HCT116 (cell line): ENCODE measurements at places on chromosomes 5 and 9.

DNA sequence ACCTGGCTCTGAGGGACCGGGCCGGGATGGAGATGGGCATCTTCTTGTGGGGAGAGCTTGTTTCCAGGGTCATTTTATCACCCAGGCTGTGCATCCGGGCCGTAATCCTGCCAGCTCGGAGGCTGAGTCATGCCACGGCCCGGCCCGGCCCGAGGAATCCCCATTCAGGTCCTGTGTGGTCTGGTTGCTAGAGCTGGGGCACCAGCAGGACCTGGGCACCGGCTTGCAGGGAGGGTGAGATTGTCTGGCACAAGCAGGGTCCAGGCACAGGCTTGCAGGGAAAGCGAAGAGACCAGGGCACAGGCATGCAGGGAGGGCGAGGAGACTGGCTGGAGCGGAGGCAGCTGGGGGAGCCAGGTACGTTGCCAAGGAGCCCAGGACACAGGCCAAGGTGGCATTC is 106.8 kb downstream of the RXRA start:
- DNase-seq, result no peak

DNA sequence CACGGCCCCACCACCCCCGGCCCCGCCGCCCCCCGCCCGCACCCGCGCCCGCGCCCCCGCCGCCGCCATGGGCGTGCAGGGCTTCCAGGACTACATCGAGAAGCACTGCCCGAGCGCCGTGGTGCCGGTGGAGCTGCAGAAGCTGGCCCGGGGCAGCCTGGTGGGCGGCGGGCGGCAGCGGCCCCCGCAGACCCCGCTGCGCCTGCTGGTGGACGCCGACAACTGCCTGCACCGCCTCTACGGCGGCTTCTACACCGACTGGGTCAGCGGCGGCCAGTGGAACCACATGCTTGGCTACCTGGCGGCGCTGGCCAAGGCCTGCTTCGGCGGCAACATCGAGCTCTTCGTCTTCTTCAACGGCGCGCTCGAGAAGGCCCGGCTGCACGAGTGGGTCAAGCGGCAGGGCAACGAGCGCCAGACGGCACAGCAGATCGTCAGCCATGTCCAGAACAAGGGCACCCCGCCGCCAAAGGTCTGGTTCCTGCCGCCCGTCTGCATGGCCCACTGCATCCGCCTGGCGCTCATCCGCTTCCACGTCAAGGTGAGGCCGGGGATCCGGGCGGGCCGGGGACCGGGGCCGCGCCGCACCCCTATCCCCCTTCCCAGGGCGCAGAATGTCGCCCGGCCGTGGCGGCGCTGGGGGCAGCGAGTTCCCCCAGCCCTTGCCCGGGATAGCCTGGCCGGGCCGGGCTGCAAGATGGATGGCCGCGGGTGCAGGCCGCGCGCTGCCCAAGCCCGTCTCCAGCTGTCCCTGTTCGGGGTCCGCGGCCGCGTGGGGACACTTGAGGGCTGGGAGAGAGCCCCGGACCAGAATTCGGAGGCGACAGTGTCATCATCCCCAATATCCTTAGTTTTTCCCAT is 594 bp downstream of the FAM120A start:
- no peak for DNase-seq

- DNase-seq, result no peak
These were observed 154.0 kb downstream of the PAX5 start for GRCh38 chr9:36880075-36880474.

DNA sequence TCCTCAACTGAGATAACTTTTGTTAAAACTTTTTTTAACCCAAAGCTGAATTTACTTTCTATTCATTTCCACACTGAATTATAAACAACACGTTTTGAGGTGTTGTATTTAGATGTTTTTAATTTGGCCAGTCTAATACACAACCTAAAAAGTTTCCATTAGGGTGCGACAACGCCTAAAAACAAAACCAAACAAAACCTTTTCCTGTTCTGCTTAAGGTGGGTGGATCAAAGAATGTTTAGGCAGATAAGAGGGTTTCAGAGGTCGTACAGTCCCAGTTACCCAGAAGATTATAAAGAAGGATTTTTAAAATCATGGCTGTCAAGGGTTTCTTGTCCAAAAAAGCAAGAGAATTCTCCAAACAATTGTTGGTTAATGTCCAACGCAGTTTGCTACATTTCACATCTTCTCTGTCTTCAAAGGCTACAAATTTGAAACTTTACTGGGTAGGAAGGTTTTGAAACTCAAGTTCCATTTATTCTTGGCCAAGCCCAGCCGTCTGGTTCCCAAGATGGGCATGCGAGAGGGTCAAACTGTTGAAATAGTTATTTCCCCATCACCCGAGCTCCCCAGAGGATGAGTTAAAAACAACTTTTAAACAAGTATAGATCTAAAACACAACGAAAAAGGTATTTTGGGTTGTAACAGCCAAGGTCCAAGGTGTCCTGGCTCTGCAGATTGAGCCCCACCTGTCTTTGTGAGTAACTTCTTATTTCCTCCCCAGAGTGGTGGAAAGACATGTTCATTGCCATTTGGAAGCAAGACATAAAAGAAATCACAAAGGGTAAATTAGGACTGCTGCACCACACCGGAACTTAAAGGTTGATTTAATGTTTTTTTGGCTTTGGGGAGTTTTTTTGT is 122.8 kb upstream of the MAP3K1 start:
- DNase-seq, result no peak

DNA sequence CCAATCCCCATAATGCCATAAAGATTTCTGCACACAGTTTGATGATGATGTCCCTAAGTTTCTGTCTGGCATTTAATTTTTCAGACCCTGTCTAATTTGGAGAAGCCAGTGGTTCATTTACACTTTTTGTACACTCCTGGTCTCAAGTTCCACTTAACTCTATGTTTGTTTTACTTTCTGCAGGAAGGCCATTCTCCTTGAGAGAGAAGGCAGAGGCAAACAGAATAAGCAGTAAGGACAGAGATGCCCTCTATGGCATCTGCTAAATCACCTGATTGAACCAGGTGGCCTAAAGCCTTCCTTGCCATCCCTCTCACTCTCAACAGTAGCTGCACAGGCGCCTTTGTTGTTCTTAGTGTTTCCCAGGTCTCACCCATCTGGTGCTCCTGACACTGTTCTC is 86.1 kb upstream of the LRRTM2 start:
- DNase-seq, result no peak

- no peak for DNase-seq
These were observed 668.7 kb downstream of the NR2F1-AS1 start for GRCh38 chr5:92912283-92912682.

GRCh38 chr5:45277860-45278259 is 418.3 kb downstream of the HCN1 start:
- peak; percentile 51 for DNase-seq

DNA sequence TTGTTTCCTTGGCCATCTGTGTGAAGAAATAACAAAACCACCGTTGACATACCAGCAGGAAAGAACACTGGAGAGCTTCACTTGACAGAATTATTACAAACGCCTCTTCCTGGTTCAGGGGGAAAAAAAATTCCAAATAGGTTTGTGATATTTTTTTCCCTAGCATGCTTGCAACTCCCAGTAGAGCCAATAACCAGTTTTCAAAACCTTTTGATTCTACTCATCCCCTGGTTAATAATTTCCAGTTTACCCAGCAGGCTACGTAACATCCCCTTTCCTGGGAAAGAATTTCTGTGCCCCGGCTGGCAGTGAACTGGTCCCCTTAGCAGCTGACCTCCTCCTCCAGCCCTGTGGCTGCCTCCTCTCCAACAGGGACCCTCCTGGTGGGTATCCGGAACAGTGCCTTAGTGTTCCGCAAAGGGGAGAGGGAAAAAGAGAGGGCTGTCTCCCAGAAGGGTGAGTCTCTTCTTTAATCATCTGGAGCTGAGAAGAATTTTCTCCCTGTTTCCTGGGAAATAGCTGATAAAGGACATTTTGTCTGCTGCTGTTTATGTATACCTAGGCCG is 72.8 kb upstream of the BOD1 start:
- DNase-seq, result no peak

DNA sequence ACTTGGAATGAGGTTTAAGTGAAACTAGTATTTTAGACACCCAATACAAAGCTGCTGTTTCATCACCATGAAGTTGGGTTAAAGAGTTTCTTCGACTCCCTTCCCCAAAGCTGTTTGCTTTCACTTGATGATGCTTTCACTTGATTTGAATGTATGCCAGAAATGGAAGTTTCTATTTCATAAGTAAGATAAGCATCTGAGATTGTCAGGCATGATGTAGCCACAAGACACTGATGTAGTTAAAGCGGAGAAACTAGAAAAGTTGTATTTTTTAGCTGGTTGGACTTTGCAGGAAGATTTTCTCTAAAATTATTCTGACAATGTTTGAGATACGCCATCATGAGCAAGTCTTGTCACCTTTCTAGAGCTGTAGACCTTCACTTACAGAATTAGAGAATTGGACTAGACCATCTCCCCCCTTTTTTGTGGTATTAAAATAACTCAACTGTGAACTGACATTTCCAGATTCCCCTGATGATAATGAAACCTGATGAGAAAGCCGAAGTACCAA is 20.0 kb downstream of the MOCS2 start:
- no peak for DNase-seq

GRCh38 chr9:134326724-134327601 is 708 bp downstream of the RXRA start:
- no peak for DNase-seq

- DNase-seq, result no peak
These were observed 172.9 kb downstream of the ZDHHC21 start for GRCh38 chr9:14520341-14520740.

GRCh38 chr9:69815313-69815712 is 5.3 kb upstream of the CFAP95 start:
- no peak for DNase-seq

- DNase-seq, result no peak
These were observed 446.4 kb upstream of the PTGER4 start for GRCh38 chr5:40233268-40233667.

DNA sequence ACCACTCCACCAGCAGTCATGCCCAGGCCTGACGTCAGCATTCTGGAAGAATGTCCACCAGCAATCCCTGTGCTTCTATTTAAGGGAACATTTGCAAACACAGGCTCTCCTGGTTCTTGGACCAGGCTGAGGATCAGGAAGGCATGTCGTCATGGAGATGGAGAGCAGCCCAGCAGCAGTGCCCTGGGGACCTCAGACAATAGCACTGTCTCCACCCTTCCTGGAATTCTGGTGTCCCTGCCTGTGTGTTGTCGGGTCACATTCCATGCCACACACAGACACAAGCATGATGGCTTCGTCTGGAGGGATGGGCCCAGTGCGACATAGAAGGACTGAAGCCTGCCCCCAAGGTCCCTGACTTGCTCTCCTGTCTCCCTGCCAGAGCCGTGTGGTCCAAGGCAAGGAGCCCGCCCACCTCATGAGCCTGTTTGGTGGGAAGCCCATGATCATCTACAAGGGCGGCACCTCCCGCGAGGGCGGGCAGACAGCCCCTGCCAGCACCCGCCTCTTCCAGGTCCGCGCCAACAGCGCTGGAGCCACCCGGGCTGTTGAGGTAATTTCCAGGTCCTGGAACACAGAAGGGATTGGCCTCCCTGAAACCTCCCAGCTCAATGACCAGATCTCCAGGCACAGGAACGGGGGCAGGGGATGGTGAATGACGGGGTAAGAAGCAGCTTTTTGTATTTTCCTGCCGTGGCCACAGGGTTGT is 43.8 kb downstream of the STOM start:
- no peak for DNase-seq

GRCh38 chr5:179417696-179418095 is 72.4 kb upstream of the ADAMTS2 start:
- no peak for DNase-seq

- no peak for DNase-seq
These were observed 285.9 kb downstream of the KIF4B start for GRCh38 chr5:155299386-155300005.

DNA sequence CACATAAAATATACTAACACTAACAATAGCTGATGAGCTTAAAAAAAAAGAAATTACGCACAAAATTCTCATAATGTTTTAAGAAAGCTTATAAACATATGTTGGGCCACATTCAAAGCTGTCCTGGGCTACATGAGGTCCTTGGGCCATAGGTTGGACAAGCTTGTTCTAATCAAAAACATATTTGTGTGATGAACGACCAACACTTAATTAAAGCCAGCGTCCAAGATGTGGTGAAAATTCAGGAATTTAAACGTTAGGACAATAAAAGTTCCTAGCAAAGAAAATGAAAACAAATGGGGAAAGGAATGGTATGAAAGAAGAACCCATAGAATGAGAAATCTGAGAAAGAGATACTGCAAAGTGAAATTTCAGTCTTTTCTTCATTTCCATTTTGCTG is 429.6 kb upstream of the DMAC1 start:
- DNase-seq, result no peak

- no peak for DNase-seq
These were observed 195.8 kb downstream of the CACNA1B start for GRCh38 chr9:138073408-138073807.

DNA sequence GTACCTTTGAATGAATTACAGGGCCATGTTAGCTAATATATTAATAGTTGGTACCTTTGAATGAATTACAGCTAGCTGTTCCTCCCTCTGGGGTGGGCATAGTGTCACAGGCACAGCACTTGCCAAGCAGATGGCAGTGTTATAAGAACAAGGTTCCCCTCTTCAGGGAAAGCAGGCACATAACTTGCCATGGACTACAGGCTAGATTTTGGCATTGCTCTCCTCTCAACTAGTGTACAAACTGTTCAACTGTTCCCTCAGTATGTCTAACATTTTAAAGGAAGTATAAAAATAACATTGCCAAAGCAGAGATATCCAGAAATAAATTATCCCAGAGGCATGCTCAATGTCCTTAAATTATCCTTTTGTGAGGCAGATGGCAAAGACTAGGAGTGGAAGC is 33.7 kb downstream of the ABITRAM start:
- DNase-seq, result no peak

- no peak for DNase-seq
These were observed 140.9 kb downstream of the SYK start for GRCh38 chr9:90942555-90942954.

GRCh38 chr5:35160486-35161116 is 69.7 kb downstream of the PRLR start:
- no peak for DNase-seq

- DNase-seq, result no peak
These were observed 20.4 kb downstream of the FOXE1 start for GRCh38 chr9:97873425-97873824.

DNA sequence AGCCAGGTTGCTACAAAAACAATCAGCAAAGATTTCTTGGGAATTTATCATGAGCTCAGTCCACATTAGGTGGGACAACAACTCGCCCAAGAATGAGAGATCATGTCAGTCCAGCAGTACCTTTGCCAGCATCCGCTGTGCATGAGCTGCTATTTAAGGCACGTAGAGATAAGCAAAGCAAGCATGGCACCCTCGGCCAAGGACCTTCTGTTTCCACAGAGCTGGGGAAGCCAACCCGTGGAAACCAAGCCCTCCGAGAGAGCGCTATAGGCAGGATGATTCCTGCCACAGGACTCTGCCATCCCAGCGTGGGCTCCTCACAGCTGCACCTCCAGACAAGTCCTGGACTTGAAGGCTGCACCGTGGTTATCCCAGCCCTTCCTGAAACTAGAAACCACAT is 189.5 kb upstream of the PPP1R26 start:
- no peak for DNase-seq

GRCh38 chr9:84866396-84867175 is 197.1 kb downstream of the NTRK2 start:
- DNase-seq, result no peak

- no peak for DNase-seq
These were observed 333.8 kb downstream of the DMRT2 start for GRCh38 chr9:1383899-1384455.

GRCh38 chr5:168047043-168047668 is 244.3 kb upstream of the WWC1 start:
- peak; percentile 41 for DNase-seq

- DNase-seq, result peak; percentile 7
These were observed 148.0 kb downstream of the RORB start for GRCh38 chr9:74645007-74645639.
